ENCODE measurements at places on chromosomes 5 and 9. TPM values are rescaled to one million over a fixed set of nuclear protein-coding genes. Genes with fewer than 3 reads are reported as not detected.
A peak's percentile ranks its signal among the peaks of the same experiment; 100 is the strongest.

DNA sequence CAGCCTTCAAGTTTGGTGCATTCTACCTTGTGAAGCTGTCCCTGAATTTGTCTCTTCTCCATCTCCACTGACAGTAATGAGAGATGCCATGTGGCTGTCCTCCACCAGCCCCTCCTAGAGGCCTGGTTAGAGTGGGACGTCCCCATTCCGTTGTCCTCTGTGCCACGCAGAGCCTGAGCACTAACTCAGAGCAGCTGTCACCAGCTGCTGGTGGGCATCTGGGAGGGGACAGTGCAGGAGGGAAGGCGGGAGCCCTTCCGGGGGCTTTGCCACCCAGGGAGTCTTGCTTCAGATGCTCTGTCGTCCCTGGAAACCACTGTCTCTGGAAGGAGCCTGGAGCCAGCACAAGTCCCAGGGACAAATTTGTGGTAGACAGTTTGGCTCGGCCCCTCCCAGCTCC, 78.6 kb downstream of the PDZD2 start:
- peak; percentile 30 for DNase-seq

SPINK4 gene
- polyA plus RNA-seq: not detected

DNA sequence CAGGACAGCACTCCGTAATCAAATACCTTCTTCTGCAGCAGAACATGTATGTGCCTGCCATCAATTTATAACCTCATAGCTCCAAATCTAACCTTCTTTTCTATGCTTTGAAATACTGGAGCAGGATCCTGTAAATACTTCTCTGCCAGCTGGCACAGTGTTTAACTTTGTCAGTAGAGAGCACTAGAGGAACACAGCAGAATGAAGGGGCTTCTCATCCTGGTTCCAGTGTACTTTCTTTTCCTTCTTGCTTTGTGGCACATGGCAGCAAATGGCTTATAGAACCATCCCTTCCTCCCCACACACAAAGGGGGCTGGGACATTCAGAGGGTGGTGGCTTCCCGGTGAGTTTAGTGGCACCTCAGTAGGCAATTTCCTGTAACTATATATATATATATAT, 3.8 kb upstream of the FBXW11 start:
- DNase-seq: no peak

PAPPA gene
- polyA plus RNA-seq: 3.5 TPM

TCERG1 gene
- 184 TPM for polyA plus RNA-seq

RASGEF1C gene
- 0.27 TPM for polyA plus RNA-seq

TENT4A gene
- 35.6 TPM for polyA plus RNA-seq

DNA sequence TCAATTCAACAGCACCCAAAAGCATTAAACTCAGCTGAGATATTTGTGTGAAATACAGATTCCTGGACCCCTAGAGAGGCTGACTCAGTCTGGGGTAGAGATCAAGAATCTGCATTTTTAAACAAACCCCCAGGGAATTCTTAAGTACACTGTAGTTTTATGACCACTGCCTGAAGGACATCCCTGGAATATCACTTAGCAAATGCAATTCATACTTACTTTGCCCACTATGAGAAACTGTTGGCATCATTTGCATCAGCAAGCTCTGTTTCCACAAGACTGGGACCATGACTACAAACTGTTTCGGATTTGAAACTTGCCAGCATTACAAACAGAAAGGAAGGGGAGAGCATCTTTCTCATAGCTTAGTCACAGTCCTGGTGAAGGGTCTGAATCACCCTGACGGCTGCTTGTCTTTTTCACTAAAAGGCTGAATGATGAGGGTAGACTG, 63.7 kb downstream of the MLLT3 start:
- DNase-seq: no peak
